ENCODE measurements at places on chromosomes 11 and 22. TPM values are rescaled to one million over a fixed set of nuclear protein-coding genes. Genes with fewer than 3 reads are reported as not detected.

The C11orf91 gene
- total RNA-seq = 2.8 TPM

The PRR14L gene
- total RNA-seq = 55.0 TPM

The NXPE1 gene
- total RNA-seq = not detected

The PICALM gene
- total RNA-seq = 137 TPM

The GRK2 gene
- 50.1 TPM for total RNA-seq

The PC gene
- 27.0 TPM for total RNA-seq

The KCNK4 gene
- total RNA-seq = not detected

The APOL5 gene
- total RNA-seq = not detected

The FJX1 gene
- total RNA-seq = 33.3 TPM

The TRIM77 gene
- not detected for total RNA-seq

The GAL gene
- not detected for total RNA-seq

The CPSF7 gene
- 111 TPM for total RNA-seq

- no peaks in the 10 kb centered on the region for H3K27me3 ChIP-seq
- H3K4me3 ChIP-seq = peak overlapping the region; percentile 1
- H3K36me3 ChIP-seq = no peaks in the 10 kb centered on the region
- peaks cover 29% of the 10 kb centered on the region for H3K4me1 ChIP-seq
These were observed 22.8 kb upstream of the GCAT start for GRCh38 chr22:37784829-37785495.

- peak; percentile 52 for DNase-seq
- peak overlapping the region; percentile 97 for H3K27ac ChIP-seq
- H3K4me3 ChIP-seq = no peak overlapping the region
- H3K27me3 ChIP-seq = no peaks in the 10 kb centered on the region
- H3K36me3 ChIP-seq = no peaks in the 10 kb centered on the region
These were observed 25.0 kb downstream of the ARRB1 start for GRCh38 chr11:75326439-75326810.

DNA sequence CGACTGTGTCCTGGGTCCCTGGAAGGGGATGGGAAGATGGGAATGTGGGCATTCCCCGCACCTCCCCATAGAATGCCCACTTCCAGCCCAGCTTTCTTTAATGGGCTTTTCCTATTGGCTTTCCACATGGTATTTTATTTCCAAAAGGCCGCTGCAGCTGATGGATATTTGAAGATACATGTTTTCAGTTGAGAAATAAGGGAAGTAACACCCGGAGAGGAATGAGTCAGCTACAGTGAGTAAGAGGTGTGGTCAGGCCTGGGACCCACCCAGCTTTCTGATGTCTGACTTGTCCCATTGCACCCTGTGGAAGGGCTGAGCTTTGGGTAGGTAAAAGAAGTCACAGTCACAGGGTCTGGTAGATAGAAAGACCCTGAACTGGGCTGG, 476.9 kb downstream of the MIAT start:
- peak overlapping the region; percentile 87 for H3K27ac ChIP-seq
- peak overlapping the region; percentile 22 for H3K4me3 ChIP-seq
- peaks cover 39% of the 10 kb centered on the region for H3K4me1 ChIP-seq
- no peaks in the 10 kb centered on the region for H3K27me3 ChIP-seq

DNA sequence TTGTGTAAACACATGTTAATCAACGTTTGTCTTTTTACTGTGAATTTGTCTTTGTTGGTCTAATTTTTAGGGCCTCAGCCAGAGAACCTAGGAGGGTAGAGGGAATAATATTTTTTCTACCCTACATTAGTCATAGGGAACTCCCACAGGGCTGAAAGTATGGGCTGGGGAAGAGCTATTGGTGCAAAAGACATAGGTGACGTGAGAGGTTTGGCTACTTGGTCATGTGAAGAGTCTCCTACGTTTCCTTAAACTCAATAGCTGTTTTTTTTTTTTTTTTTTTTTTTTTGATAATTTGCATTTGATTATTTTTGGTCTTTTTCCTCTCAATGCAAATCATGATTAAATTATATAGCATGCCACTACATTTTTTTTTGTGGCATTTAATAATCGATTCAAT, 15.9 kb upstream of the MMP7 start:
- H3K27ac ChIP-seq = no peak overlapping the region
- no peak overlapping the region for H3K4me3 ChIP-seq
- H3K36me3 ChIP-seq = no peaks in the 10 kb centered on the region
- H3K4me1 ChIP-seq = peaks cover 4% of the 10 kb centered on the region

GRCh38 chr11:113906038-113906437, 1.4 kb downstream of the HTR3B start:
- H3K27me3 ChIP-seq = peaks cover 79% of the 10 kb centered on the region
- no peak overlapping the region for H3K27ac ChIP-seq
- H3K4me3 ChIP-seq = no peak overlapping the region
- DNase-seq = peak; percentile 26

- H3K4me1 ChIP-seq = peaks cover 13% of the 10 kb centered on the region
- H3K27ac ChIP-seq = no peak overlapping the region
- no peak for DNase-seq
- H3K4me3 ChIP-seq = no peak overlapping the region
- H3K36me3 ChIP-seq = peaks cover 62% of the 10 kb centered on the region
These were observed 5.0 kb upstream of the ZDHHC5 start for GRCh38 chr11:57662893-57663292.

DNA sequence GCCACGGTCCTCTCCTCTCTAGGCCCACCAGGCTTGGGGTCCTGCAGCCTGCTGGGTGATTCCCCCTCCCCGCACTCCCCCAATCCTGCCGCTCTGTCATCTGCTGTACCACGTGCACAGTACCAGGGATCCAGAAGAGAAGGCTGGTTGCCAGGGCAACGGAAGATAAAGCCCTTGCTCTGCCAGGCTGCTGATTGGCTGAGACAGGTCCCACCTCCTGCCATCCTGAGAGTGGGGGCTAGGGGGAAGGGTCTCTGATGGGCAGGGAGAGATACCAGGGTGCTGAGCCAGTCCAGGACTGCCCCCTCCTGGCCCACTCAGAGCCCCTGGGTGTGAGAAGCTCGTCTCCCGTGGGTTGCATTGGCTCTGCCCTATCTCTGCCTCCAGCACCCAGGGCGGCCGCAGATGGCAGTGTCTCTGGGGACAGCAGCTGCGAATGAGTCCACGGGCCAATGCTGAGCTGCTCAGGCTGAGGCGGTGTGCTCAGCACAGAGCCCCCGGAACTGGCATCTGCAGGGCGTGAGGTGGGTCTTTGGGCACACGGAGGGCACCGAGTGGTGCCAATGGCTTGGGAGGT, at the start of gene SMIM45:
SMIM45 (plus strand) TSS at position 253 of the 577 bp plus-strand sequence.
- no peak within 1 kb of the TSS for H3K4me3 ChIP-seq
- H3K36me3 ChIP-seq = no peaks in the 10 kb centered on the region
- no peak for DNase-seq
- H3K27me3 ChIP-seq = no peaks in the 10 kb centered on the region
- H3K27ac ChIP-seq = no peak within 1 kb of the TSS
- no peaks in the 10 kb centered on the region for H3K4me1 ChIP-seq

DNA sequence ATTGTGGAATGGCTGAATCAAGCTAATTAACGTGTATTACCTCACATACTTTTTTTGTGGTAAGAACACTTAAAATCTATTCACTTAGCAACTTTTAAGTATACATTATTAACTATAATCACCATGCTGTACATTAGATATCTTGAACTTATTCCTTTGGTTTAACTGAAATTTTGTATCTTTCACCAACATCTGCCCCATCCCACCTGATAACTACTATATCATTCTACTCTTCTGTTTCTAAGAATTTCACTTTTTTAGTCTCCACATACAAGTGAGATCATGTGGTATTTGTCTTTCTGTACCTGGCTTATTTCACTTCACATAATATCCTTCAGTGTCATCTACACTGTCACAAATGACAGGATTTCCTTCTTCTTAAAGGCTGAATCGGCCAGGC, 17.1 kb upstream of the VWA5A start:
- H3K36me3 ChIP-seq = no peaks in the 10 kb centered on the region
- no peak overlapping the region for H3K27ac ChIP-seq

DNA sequence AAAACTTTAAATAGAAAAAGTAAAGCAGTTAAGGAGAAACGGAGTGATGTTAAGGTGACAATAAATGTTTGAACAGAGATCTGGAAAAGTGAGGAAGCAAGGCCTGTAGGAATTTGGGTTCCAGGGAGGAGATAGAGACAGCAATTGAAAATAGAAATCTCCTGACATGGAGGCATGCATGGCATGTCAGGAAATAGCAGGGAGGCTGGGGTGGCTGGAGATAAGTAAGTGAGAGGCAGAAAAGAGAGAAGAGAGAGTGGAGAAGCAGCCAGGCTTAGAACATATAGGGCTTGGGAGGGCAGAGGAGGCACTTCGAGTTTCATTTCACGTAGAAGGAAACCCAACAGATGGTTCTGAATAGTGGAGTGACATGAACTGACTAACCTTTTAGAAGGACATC, 185.5 kb downstream of the LRRC4C start:
- no peaks in the 10 kb centered on the region for H3K27me3 ChIP-seq
- DNase-seq = no peak
- H3K27ac ChIP-seq = no peak overlapping the region
- H3K4me3 ChIP-seq = no peak overlapping the region

GRCh38 chr11:10979529-10979928, 121.7 kb upstream of the ZBED5 start:
- H3K4me1 ChIP-seq = peaks cover 8% of the 10 kb centered on the region
- no peaks in the 10 kb centered on the region for H3K36me3 ChIP-seq
- no peak overlapping the region for H3K4me3 ChIP-seq
- no peaks in the 10 kb centered on the region for H3K27me3 ChIP-seq

DNA sequence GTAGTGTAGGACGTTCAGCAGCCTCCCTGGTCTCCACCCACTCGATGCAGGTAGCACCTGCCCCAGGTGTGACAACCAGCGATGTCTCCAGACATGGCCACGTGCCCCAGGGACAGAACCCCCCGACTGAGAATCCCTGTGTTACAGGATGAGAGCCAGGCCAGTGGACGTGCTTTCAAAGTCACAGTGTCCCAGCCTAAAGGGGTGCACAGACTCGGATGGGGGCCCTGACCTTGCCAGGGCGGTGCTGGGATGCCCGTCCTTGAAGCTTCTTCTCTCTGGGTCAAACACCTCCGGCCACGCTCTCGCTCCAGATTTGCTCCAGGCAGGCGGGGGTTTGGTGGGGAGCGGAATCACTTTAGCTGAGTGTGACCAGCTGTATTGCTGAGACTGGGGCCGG, 23.3 kb upstream of the GAL start:
- peaks cover 13% of the 10 kb centered on the region for H3K4me1 ChIP-seq
- no peak for DNase-seq
- H3K27ac ChIP-seq = no peak overlapping the region
- no peak overlapping the region for H3K4me3 ChIP-seq
- H3K36me3 ChIP-seq = no peaks in the 10 kb centered on the region
- H3K27me3 ChIP-seq = peaks cover 56% of the 10 kb centered on the region

DNA sequence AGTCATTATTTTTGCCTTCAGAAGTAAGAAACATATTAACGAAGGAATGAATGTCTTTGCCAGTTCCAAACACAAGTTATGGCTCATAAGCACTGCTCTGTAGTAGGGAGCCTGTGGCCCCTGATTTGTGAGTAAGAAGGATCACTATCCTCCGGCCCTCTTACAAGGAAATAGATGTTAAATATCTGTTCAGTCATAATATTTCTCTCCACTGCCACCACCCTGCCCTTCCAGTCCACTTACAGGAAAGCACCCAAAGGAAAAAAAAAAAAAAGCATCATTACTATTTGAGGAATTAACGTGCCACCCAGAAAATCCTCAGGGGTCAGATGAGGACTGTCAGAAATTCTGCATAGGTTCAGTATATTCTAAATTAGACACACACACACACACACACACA, 123.4 kb downstream of the ETS1 start:
- no peaks in the 10 kb centered on the region for H3K27me3 ChIP-seq
- H3K4me3 ChIP-seq = no peak overlapping the region
- peak overlapping the region; percentile 43 for H3K27ac ChIP-seq
- H3K36me3 ChIP-seq = peaks cover 16% of the 10 kb centered on the region

DNA sequence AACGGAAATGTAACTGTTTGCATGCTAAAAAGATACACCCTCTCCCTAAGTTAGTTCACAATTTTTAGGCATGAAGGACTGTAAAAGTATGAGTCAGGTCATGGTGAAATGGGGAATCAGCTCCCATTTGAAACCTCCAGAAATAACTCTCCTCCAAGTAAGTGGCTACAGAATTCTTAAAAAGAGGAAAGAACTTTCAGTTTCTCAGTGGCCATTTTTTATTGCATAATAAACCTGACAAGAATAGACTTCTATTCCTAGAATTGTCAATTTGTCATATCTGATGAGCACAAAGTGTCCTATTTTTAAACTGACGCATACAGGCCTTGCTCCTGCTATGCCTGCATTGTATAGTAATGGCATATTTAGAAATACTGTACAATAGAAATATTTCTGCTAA, 612.2 kb downstream of the CNTN5 start:
- peaks cover 38% of the 10 kb centered on the region for H3K27me3 ChIP-seq
- H3K4me3 ChIP-seq = no peak overlapping the region
- H3K36me3 ChIP-seq = no peaks in the 10 kb centered on the region

DNA sequence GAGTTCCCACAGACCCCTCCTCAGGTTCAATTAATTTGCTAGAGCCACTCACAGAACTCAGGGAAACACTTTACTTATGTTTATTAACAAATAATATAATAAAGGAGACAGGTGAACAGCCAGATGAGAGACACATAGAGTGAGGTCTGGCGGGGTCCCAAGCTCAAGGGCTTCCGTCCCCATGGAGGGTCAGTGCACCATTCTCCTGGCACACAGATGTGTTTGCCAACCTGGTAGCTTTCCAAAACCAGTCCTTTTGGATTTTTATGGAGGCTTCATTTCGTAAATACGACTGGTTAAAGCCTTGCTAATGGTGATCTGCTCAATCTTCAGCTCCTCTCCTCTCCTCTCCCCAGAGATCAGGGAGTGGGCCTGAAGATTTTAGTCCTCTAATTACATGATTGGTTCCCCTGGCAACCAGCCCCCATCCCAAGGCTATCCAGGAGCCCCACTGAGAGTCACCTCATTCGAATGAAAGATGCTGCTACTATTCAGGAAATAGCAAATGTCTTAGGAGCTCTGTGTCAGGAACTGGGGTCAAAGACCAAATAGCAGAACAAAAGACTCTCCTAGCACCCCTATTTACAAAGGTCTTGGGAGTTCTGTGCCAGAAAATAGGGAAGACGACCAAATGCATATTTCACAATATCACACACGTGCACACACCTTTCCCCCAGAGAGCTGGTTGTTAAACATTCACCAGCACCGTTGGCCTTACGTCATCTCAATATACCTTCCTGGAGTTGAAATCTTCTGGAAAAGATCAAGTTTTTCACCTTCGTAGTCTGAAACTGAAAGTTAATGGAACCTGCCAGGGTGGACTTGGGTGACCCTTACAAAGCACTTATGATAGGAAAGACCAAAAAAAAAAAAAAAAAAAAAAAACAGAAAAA, 23.8 kb upstream of the CAPRIN1 start:
- DNase-seq = no peak
- H3K4me1 ChIP-seq = peaks cover 11% of the 10 kb centered on the region
- no peak overlapping the region for H3K4me3 ChIP-seq
- no peak overlapping the region for H3K27ac ChIP-seq
- peaks cover 7% of the 10 kb centered on the region for H3K36me3 ChIP-seq

GRCh38 chr11:29328961-29329441, 687.8 kb downstream of the KCNA4 start:
- peaks cover 8% of the 10 kb centered on the region for H3K4me1 ChIP-seq
- H3K27ac ChIP-seq = peak overlapping the region; percentile 23
- no peak overlapping the region for H3K4me3 ChIP-seq
- DNase-seq = peak; percentile 65
- no peaks in the 10 kb centered on the region for H3K27me3 ChIP-seq

- H3K4me3 ChIP-seq = no peak overlapping the region
- no peaks in the 10 kb centered on the region for H3K27me3 ChIP-seq
- H3K4me1 ChIP-seq = no peaks in the 10 kb centered on the region
- H3K36me3 ChIP-seq = no peaks in the 10 kb centered on the region
These were observed 1404.2 kb downstream of the BRD1 start for GRCh38 chr22:48423481-48423911.
